SW 1271 (cell line): ENCODE measurements at places on chromosomes 5 and 9.

- no peak for DNase-seq
These were observed 417.3 kb downstream of the RAB3C start for GRCh38 chr5:59000211-59000610.

DNA sequence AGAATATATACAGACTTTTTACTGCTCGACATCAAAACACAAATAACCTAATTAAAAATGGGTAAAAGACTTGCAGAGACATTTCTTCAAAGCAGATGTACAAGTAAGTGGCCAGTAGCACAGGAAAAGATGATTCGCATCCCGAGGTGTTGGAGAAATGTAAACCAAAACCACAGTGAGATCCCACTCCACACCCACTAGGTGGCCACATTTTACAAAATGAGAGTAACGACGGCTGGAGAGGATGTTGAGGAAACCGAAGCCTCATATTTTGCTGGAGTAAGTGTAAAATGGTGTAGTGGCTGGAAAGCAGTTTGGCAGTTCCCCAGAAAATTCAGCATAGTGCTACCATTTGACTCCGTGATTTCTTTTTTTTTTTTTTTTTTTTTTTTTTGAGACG is 21.3 kb upstream of the GBGT1 start:
- DNase-seq: peak; percentile 73

GRCh38 chr9:130847306-130848217 is 12.5 kb downstream of the ABL1 start:
- DNase-seq: peak; percentile 90

GRCh38 chr9:122827761-122828093 is 661 bp downstream of the PDCL start:
- DNase-seq: no peak

DNA sequence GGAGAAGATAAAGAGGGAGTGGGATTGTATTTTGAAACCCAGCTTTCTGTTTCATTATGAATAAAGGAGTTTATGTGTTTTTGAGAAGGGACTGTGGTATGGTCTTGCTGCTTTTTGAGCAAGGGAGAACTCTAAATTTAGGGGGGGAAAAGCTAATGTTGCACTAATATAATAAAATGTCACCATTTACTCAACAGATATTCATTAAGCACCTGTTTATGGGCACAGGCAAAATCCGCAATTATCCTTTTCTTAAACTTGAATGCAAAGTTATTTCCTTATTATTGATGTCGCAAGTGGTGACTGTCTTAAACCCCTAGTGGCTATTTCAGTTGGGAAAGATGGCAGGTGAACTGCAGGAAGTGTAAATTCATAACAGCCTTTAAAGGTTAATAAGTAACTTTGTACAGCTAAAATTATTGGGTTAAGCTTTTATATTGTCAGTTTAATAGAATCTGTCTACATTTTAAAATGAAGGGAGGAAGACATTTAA is 1.5 kb downstream of the CDC42SE2 start:
- DNase-seq: peak; percentile 54

DNA sequence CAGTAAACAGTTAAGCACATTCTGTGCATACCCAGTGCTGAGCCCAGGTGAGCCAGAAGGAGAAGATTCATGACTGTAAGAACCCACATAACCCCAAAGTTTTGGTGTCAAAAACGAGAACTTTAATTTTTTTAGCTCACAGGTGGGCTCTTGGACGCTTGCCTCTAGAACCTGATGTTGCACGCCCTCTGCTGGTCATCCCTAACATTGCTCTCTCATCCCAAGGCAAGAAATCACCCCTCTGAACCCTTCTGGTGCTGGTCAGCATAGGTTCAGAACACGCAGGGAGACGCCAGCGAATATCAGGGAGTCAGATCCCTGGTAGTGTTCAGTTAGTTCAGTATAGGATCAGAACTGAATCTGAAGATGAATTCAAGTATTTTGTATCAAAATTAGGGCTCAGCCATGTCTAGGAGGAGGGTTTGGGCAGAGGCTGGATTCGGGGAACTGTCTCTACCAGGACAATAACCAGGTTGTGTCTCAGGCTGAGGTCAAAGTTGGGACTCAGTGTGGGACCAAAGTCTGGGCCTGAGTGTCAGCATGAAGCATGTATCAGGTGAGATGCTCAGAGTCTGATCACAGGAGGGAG is 4.1 kb upstream of the DNAJB5 start:
- DNase-seq: peak; percentile 38

- no peak for DNase-seq
These were observed 148.2 kb upstream of the KLF4 start for GRCh38 chr9:107637421-107638420.

GRCh38 chr5:111237470-111237869 is 13.3 kb downstream of the CAMK4 start:
- no peak for DNase-seq

DNA sequence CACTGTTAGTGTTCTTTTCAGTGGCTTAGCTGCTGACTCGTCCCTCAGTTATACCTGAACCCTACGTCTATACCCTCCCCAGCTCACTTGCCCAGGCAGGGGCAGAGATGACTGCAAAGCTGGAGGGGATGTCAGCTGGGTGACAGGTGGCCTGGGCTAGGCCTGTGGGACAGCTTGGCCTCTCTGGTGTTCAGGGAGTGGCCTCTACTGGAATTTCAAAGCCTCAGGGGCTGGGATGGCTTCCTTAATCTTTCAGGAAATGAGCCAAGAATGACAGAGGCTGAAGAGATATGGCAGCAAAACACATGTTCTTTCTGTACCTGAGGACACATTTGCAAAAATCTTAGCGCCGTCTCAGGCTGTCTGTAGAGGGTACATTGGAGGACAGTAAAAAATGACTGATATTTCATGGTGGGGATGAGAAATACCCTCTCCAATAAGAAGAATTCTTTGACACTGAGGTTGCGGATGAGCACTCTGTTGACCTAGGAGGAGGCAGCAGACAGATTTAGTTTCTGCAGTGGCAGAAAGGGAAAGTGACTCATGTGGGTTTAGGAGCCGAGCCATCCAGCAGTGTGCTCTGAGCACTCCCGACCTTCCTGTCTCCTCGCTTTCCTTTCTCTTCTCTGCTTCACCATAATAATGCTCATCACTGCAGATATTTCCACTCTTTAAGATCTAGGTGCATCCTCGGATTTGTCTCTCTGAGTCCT is 54.4 kb downstream of the ENTREP1 start:
- no peak for DNase-seq

GRCh38 chr5:38650540-38650939 is 94.1 kb upstream of the LIFR start:
- no peak for DNase-seq

- no peak for DNase-seq
These were observed 32.4 kb downstream of the DDX31 start for GRCh38 chr9:132637351-132637750.

GRCh38 chr9:37410969-37411785 is 11.3 kb upstream of the GRHPR start:
- no peak for DNase-seq

- DNase-seq: no peak
These were observed 7.0 kb downstream of the IGFBPL1 start for GRCh38 chr9:38417003-38417945.

GRCh38 chr9:110468950-110469349 is 110.6 kb downstream of the SVEP1 start:
- no peak for DNase-seq

- DNase-seq: no peak
These were observed 7.8 kb downstream of the RXRA start for GRCh38 chr9:134333874-134334581.

- DNase-seq: no peak
These were observed 136.4 kb upstream of the TBC1D2 start for GRCh38 chr9:98391867-98392266.
